Cortex of kidney (tissue), 1 donor: ENCODE measurements at places on chromosomes 5 and 9.

DNA sequence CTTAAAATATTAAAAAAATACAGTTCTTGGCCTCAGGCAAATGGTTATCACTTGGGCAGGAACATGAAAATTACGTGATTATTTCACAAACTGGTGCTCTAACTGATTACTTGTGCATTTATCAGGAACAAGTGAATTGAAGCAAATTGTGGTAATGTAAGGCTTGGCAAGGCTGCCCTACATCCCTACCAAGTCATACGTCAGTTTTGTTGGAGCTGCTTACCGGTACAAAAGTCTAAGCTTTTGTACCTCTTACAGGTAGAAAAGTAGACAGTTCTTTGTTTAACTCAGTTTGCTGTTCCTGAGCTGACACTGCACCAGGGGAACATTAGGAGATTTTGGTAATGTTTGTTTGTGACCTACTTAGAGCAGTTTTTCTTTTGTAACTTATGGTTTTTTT lies 2.2 kb downstream of the G3BP1 start:
- DNase-seq, result no peak

DNA sequence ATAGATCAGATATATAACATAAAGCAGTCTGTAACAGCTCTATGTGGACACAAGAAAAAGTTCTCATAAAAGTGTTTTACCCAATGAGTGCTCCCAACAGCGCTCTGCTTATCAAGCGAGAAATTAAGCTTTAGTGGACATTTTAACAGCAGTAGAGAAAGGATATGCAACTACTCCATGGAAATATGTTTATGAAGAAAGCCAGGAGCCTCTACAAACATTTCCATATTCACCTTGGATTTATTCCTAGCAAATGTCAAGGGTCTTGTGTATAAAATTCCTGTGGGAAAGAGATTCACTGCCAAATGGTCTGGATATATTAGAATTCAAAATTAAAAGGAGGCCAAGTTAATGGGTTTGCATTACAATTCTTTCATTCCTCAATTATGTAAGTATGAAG lies 66.5 kb downstream of the DTWD2 start:
- DNase-seq, result no peak

DNA sequence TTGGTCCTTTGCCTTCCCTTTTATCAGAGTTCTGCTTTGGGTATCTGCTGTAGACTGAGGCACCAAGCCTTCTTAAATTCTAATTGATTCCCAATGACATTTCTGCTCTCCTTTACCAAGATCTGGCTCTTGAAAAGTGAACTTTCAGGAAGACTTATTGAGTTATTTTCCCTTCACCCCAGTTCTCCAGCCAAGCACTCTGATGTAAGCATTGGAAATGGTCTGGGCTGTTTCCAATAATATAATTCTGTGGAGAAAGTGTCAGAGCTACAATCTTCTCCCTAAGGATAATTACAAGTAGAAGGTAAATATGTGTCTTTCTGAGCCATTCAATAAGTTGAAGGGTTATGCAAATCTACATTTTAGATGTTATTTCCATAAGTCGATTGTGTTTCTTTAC lies 30.8 kb downstream of the BTF3 start:
- no peak for DNase-seq

DNA sequence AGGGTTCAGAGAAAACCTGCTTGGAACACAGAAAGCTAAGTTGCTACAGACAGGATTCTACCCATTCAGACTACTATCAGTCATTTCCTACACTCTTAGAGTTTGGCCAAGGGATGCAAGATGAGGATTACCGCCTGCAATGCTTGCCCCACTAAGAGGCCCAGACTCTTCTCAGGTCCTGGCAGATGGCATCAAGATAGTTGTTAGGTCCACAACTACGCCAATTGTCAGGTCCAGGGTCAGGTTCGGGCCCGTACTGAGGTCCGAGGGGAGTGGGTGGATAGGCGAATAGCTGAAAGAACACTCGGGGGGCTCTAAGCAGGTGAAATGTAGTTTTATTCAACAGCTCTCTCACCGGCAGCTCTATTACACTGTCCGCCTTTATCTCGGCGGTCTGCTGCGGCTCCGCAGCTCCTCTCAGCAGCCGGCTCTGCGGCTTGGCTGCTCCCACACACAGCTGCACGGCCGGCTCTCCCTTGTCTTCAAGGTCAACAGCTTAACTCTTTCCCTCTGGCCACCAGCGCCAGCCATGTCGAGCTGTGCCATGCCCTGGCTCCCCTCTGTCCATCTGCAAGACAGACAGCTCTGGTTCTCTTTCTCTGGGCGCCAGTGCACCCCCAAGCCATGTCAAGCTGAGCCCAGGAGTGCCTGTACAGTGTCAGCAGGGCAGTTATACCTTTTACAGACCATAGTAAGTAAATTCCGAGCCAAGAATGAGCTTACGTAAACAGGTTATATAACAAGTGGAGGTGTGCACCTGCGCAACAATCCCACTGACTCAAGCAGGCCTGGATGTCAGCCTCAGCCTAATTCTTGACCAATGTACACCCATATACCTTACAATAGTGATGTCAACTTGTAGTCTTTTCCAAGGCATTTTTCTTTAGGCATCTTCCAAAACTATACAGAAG lies 24.0 kb downstream of the ENC1 start:
- no peak for DNase-seq

DNA sequence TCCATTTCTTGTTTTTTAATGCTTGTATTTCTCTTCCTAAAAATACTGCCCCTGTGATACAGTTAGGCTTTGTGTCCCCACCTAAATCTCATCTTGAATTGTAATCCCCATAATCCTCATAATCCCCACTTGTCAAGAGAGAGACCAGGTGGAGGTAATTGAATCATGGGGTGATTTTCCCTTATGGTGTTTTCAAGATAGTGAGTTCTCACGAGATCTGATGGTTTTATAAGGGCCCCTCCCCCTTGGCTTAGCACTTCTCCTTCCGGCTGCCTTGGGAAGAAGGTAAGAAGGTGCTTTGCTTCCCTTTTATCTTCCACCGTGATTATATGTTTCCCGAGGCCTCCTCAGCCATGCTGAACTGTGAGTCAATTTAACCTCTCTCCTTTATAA lies 227.4 kb downstream of the MAN2A1 start:
- no peak for DNase-seq
